ENCODE measurements at places on chromosomes 12 and 14.

DNA sequence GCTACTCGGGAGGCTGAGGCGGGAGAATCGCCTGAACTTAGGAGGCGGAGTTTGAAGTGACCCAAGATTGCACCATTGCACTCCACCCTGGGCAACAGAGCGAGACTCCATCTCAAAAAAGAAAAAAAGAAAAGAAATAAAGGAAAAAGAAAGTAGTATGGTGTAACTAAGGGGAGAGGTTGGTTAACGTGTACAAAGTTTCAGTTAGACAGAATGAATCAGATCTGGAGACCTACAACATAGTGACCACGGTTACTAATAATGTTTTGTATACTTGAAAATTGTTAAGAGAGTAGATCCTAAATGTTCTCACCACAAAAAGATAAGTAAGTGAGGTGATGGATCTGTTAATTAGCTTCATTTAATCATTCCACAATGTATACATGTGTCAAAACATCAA, 1208.8 kb downstream of the VRK1 start:
- DNase-seq: no peak

DNA sequence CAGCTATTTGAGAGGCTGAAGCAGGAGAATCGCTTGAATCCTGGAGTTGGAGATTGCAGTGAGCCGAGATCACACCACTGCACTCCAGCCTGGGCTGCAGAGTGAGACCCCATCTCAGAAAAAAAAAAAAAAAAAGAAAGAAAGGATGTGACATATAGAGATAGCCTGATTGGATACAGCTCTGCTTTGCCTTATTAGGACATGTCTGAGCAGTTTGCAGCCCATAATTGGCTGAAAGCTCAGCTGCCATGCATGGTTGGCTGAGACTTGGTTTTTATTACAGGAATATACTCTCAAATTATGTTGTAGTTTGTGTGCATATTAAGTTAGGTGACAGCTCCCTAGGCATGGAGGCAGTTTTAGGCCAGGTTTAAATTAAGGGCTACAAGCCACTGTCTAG, 6.3 kb downstream of the TIGAR start:
- DNase-seq: no peak

GRCh38 chr12:18436170-18436569, 174.9 kb downstream of the PIK3C2G start:
- DNase-seq: no peak

DNA sequence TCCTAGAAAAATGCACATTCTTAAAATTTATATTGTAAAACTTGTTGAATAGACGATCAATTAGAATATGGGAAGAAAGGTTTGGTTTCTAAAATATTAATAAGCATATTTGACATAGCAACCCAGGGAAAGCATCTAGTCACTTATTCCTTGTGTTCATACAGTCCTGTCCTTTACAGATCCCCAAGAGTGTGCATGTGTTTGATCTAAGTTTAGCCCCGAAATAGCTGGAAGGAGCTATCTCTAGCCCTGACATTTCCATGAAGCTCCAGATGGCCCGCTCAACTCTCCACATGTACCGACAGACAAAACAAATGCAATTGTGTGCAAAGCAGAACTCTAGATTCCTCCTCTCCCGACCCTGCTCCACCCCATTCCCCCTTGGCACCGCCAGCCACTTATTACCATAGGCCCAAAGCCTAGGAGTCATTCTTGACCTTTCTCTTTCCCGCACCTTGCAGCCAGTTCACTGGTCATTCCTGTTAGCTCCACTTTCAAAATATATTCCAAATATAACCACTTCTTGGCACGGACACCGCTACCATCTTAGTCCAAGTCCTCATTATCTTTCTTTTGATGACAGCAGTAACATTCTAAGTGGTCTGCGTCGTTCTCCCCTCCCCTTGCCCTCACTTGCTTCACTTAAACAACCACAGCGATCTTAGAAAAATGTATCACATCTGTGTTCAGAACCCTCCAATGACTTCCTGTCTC, 45.4 kb upstream of the GZMB start:
- DNase-seq: no peak

DNA sequence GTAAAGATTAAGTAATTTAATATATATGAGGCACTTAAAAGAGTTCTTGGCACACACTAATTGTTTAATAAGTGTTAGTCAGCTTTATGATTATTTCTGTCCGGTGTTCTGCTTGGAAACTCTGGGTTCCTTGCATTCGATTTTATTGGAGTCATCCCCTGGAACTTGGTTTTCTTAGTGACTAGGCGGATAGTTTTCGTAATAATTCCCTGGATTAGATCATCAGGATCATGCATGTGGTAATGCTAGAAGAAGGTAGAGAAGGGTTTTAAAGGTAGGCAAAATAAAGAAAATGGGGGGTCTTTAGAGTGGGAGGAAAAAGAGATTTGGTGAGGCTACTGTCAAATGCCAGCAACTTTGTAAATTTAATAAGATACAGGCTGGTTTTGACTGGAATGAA, 88.4 kb downstream of the MYF5 start:
- DNase-seq: no peak

- no peak for DNase-seq
Observed at GRCh38 chr14:24734917-24735500, 101.0 kb upstream of the GZMB start.

DNA sequence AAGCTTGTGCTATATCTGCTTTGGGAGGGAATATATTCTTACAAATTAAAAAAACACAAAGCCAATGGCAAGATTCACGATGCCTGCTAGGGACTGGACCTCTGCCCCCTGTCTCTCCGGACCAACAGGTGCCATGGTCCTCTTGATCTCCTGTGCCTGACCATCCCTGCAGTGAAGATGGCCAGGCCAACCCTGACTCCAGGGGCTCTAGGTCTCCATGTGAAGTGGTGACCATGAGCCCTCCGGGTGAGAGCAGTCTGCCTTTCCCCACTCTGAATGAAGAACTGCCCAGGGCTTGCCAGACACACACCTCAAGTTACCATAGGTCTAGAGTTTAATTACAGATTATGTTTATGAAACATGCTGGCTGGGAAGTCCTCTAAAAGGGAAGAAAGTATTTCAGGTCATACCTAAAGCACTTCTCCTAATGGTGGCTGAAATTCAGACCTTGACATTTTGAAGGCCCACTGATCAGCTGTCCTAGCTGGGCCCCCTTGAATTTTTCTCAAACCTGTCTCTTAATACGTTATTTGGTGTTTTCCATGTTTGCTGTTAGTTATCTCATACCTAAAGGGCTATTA, 1.4 kb downstream of the ARHGDIB start:
- DNase-seq: no peak

- no peak for DNase-seq
Observed at GRCh38 chr14:43361751-43362150, 1145.3 kb downstream of the FSCB start.

GRCh38 chr14:59691266-59691665, 114.7 kb upstream of the CCDC175 start:
- DNase-seq: no peak

- DNase-seq: no peak
Observed at GRCh38 chr14:93304771-93305170, 28.1 kb downstream of the BTBD7 start.

GRCh38 chr12:52805739-52806138, 8.2 kb downstream of the KRT4 start:
- DNase-seq: no peak

GRCh38 chr12:47721431-47721973, 3.8 kb downstream of the ENDOU start:
- no peak for DNase-seq

DNA sequence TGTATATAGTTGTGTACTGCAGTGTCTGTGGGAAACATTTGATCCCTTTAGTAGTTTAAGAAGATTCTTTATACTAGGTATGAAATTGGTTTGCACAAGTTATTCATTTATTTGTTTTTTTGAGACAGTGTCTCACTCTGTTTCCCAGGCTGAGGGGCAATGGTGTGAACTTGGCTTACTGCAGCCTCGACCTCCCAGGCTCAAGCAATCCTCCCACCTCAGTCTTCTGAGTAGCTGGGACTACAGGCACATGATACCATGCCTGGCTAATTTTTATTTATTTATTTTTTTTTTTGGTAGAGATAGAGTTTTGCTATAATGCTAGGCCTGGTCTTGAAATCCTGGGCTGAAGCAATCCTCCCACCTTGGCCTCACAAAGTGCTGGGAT, 209.4 kb downstream of the RASSF9 start:
- no peak for DNase-seq

DNA sequence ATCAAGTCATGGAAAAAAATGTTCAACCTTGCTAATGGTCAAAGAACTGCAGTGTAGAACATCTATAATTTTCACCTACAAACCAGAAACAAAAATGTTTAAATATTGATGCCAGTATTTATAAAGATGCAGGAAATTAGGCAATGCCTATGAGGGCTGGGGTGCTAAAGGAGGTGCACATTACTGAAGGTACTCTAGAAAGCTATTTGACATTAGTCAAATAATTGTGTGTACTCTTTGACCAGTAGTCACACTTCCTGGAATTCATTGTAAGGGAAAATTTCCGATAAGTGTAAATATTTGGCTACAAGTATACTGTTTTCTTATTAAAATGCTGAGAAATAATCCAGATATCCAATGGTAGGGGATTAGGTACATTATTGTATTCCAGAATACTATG, 36.4 kb upstream of the HDAC7 start:
- no peak for DNase-seq

GRCh38 chr12:111444925-111445725, 39.4 kb downstream of the SH2B3 start:
- no peak for DNase-seq

DNA sequence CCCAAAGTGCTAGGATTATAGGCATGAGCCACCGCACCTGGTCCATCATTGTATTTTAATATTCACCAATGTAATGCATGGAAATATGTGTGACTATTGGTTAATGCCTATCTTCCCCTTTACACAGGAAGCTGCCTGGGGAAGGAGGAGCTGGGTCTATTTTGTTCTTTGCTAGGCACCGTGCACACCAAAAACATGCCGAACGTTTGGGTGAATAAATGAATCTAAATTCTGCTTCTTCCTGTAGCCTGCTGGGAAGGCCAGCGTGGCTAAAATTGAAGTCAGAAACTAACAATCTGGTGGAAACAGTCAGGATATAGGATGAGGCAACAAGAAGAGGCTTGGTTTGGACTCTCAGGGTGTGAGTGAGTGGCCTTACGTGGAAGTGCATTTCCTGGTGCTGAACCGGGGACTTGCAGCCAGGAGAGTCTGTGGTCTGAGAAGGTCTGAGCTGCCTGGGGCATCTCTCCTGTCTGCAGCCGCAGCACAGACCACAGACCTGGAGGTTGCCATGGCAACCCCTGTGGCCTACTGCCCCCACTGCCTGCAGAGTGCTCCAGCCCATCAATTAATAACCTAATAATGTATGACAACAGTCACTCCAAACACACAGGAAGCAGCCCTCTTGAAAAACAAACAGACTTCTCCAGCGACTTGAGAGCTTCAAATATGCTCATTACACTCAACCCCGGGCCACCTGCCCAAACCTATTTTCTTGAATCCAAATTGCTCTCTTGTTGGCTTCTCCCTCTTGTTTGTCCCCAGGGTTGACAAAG, 5.5 kb upstream of the GPR68 start:
- no peak for DNase-seq

GRCh38 chr14:28690029-28690692, 76.4 kb upstream of the FOXG1 start:
- DNase-seq: no peak

DNA sequence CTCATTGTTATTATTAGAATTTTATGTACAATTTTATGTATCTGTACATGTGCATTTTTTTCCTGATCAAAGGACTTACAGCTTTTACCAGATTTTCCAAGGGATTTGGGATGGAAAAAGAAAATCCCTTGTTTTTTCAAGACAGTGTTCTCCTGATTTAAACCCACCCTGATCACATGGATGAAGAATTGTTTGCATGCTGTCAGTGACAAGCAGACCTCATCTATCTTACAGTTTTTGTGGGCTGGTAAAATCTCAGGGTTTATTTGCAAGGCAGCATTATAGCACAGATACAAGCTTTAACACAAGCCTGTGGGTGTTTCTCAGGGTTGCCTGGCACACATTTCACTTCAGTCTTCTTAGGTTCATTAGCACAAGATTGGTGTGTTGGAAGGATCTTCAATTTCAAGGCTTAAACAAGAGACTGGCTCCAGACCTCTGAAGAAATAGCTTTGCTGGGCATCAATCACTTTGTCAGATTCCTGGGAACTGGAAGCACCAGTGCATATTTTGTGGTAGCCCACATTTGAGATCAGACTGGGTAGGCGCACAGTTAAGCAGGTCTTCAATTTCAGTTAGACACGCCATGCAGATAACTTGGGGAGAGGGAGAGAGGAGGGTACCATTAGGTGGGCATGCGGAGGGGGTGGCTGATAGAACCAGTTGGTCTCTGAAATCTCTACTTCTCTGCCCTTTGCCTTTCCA, 118.0 kb downstream of the TBX5 start:
- DNase-seq: no peak

GRCh38 chr12:106342397-106343213, 14.9 kb upstream of the POLR3B start:
- DNase-seq: no peak

DNA sequence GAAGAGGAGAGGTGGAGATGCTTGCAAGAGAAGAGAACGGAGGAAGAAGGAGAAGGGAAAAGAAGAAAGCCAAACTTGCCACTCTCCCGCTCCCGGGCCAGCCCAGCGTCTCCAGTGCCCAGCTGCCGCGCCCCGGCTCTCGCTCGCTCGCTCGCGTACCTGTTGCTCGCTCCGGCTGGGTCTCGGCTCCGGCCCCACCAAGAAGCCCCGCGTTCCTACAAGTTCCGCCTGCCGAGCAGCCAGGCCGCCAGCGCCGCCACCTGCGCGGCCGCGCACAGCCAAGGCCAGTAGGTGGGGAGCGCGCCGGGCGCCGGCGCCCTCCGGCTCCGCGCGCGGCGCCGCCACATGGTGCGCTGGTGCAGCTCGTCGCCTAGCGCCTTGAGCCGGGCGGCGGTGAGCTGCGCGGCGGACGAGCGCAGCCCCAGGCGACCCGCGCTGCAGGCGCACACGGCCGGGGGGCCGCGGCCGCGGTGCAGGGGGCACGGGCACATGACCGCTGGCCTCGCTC, 370 bp downstream of the HRK start:
- DNase-seq: no peak

- DNase-seq: no peak
Observed at GRCh38 chr12:112852810-112853209, 54.0 kb upstream of the OAS1 start.

- DNase-seq: no peak
Observed at GRCh38 chr12:15707516-15708199, 81.5 kb downstream of the EPS8 start.

GRCh38 chr12:102201436-102202061, 3.9 kb upstream of the PMCH start:
- DNase-seq: no peak

DNA sequence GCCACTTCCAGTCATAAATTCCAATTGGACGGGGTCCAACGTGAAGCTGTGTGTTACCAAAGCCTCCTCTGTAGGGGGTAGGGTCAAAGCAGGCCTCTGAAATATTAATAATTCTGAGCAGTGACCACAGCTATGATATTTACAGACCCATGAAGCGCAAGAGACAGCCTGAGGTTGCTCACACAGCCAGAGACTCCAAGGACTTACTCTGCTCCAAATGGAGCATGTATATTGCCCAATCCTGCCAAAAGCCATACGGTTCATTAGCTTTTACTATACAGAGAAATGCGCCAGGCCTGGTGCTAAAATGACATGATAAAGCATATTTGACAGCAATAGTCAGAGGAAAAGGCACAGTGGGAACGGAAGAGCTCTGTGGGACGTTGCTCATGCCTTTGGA, 151.3 kb downstream of the PAH start:
- no peak for DNase-seq
